ENCODE measurements at places on chromosomes 6 and 20.

GRCh38 chr6:145860562-145860961 lies 46.0 kb upstream of the FBXO30 start:
- DNase-seq = no peak

GRCh38 chr6:70507161-70507560 lies 59.6 kb upstream of the SDHAF4 start:
- no peak for DNase-seq

DNA sequence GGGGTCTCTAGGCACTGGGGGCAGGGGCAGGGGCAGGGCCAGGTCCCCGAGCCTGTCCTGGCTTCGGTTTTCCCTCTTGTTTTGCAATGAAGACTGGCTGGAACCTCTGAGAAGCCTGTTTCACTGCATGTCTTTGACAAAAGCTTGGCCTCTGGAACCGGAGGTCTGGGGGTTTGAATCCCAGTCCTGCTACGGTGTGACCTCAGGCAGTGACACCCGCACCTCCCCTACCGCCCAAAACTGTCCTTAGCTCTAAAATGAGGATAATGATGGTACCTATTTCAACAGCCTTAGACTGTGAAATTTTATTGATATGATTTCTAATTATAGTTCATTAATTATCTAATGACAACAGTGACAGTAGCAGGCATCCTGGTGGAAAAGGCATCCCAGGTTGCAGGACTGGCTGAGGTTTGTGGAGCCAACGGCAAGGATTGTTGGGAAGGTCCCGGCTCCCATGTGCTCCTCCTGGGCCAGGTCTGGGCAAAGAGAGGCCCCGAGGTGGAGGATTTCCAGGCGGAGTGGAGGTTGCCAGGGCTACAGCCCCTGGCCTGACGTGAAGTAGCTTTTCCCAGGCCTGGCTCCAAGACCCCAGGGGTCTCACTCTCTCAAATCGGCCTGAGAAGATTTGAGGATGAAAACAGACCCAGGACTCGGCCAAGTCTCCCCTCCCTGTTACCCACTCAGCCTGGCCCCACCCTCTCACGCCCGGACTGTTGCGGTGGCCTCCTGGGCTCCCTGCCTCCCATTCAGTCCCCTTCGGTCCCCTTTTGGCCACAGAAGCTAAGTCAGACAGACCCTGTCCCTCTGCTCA lies 57.9 kb downstream of the SNAI1 start:
- DNase-seq = no peak

GRCh38 chr6:32940656-32941213 lies at the start of gene HLA-DMB:
TSS of gene HLA-DMB (minus strand) at chr6:32941028. CDS start at chr6:32940807, 221 bp downstream.
- peak; percentile 5 for DNase-seq

GRCh38 chr20:9072861-9073500 lies 4.1 kb downstream of the PLCB4 start:
- no peak for DNase-seq

Data from stimulated activated CD8-positive, alpha-beta memory T cell treated with anti-CD3 and anti-CD28 coated beads, Interleukin-7, amount 100 ng/mL, for 4 hours (primary cell).